ENCODE measurements at places on chromosomes 7 and 10.
A peak's percentile ranks its signal among the peaks of the same experiment; 100 is the strongest.

GRCh38 chr7:101782476-101782875 is 35.0 kb upstream of the CUX1 start:
- DNase-seq: no peak

DNA sequence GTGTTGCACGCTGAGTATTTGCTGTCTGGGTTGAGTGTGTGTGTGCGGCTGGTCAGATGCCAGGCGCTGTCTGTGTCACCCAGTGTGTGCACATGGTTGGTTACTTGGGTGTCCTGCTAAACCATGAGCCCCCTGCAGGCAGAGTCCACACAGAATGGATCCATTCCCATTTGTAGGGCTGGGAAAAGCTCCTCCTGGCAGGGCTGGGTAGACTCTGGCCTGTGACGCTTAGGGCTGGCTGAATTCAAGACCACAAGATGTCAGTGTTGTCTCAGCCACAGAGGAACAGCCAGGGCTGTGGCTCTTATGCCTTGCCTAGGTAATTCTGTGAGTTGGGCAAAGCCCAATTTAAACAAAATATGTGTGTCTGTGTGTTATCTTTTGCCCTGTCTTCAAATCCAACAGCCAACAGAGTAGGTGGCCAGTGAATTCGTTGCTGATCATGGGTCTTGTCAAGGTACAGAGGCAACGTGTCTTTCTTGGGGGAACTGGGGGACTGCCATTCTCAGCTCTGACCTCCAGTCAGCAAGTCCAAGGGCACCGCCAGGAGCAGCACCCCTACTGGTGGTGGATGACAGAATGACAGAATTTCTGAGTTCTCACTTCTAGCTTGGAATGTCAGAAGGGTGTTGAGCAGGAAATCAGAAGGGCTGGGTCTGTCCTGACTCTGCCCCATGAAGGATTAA is 285.1 kb downstream of the CCSER2 start:
- DNase-seq: peak; percentile 63

- DNase-seq: peak; percentile 73
Measured at GRCh38 chr10:93542358-93542791, 24.1 kb upstream of the FFAR4 start.

DNA sequence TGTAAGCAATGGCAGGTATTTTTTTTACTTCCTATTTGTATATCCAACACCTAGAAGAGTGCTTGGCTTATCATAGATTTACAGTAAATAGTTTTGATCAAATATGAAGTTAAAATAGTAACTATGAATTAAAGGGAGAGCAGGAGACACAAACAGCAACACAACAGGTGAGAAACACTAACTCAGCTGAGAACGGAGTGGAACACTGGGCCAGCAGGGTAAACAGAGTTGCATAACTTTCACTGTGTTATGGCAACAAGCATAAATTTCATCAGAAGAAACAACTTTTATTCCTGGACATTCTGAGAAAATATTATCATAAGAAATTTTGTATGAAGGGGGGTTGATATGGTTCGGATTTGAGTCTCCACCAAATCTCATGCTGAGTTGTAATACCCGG is 52.2 kb upstream of the SMIM30 start:
- no peak for DNase-seq

- no peak for DNase-seq
Measured at GRCh38 chr10:131195116-131195515, 116.4 kb downstream of the TCERG1L start.

- DNase-seq: no peak
Measured at GRCh38 chr10:108852211-108852610, 1071.1 kb downstream of the XPNPEP1 start.

GRCh38 chr7:86929293-86930109 is 130.0 kb downstream of the ELAPOR2 start:
- no peak for DNase-seq

- DNase-seq: no peak
Measured at GRCh38 chr10:70124415-70124814, 8.2 kb downstream of the AIFM2 start.

GRCh38 chr10:96641396-96642295 is 54.8 kb upstream of the TM9SF3 start:
- DNase-seq: no peak

DNA sequence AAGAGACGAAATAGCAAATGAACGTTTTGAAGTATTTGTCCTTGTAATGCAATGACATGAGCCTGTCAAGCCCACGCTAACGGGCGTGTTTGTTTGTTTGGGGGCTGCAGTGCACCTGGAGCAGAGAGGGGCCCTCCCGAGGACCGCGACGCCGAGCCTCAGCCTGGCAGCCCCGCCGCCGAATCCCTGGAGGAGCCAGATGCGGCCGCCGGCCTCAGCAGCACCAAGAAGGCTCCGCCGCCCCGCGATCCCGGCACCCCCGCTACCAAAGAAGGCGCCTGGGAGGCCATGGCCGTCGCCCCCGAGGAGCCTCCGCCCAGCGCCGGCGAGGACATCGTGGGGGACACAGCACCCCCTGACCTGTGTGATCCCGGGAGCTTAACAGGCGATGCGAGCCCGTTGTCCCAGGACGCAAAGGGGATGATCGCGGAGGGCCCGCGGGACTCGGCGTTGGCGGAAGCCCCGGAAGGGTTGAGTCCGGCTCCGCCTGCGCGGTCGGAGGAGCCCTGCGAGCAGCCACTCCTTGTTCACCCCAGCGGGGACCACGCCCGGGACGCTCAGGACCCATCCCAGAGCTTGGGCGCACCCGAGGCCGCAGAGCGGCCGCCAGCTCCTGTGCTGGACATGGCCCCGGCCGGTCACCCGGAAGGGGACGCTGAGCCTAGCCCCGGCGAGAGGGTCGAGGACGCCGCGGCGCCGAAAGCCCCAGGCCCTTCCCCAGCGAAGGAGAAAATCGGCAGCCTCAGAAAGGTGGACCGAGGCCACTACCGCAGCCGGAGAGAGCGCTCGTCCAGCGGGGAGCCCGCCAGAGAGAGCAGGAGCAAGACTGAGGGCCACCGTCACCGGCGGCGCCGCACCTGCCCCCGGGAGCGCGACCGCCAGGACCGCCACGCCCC is 118.5 kb downstream of the CYTH3 start:
- no peak for DNase-seq

DNA sequence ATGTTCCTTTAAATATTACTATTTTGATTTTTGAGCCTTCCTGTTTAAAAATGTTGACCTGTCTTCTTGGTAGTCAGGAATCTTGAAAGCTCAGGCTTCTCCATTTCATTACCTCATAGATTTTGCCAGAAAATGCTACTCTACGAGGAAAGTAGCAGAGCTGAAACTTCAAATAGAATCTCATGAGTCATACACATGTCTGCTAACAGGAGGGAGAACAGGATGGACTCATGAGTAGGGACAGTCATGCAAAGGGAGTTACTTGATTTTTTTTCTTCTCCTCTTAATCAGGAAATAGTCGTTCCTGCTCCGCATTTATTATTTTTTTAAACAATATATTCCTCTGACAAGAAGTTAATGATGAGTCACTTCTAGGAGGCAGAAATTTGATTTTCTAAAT is 37.0 kb upstream of the MINDY3 start:
- no peak for DNase-seq

- DNase-seq: no peak
Measured at GRCh38 chr10:118723466-118723865, 31.3 kb downstream of the CACUL1 start.

DNA sequence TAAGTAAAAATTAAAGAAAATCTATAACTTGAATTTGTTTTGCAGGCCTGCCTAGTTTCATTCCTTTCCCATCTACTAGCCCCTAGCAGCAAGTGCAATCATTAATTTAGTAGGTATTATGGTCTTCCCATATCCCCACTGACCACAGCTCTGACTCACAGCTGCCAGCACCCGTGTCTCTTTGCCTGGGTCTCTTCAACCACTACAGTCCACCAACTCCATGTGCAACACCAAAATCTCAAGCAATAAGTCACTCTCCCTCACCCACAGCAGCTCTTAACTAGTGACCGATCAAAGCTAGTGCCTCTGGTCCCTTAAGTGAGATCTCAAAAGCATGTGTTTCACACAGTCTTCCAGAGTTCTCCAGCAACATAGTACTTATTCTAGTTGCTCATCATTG is 26.0 kb upstream of the THSD7A start:
- DNase-seq: no peak

DNA sequence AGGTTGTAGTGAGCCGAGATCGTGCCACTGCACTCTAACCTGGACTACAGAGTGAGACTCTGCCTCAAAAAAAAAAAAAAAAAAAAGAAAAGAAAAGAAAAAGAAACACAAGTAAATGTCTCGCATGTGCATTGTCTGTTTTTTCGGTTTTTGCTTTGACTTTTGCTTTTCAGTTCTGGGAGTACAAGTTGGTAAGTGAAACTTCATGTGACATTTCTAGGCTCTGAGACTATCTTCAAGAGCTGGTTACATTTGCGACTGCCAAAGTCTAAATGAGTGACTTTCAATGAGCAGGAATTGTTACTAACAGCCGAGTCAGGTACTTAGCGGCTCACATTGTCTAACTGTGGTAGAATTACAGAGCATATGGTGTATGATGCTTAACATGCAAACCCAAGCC is 107.0 kb upstream of the CELF2 start:
- DNase-seq: no peak

GRCh38 chr10:74380795-74381194 is 229.8 kb downstream of the ADK start:
- no peak for DNase-seq

GRCh38 chr10:13440185-13441061 is 88.4 kb downstream of the BEND7 start:
- DNase-seq: peak; percentile 74

- DNase-seq: no peak
Measured at GRCh38 chr7:69989551-69989950, 391.3 kb downstream of the AUTS2 start.

GRCh38 chr7:12586271-12586670 is 15.8 kb downstream of the SCIN start:
- no peak for DNase-seq

- DNase-seq: no peak
Measured at GRCh38 chr7:24298696-24299095, 14.7 kb downstream of the NPY start.

DNA sequence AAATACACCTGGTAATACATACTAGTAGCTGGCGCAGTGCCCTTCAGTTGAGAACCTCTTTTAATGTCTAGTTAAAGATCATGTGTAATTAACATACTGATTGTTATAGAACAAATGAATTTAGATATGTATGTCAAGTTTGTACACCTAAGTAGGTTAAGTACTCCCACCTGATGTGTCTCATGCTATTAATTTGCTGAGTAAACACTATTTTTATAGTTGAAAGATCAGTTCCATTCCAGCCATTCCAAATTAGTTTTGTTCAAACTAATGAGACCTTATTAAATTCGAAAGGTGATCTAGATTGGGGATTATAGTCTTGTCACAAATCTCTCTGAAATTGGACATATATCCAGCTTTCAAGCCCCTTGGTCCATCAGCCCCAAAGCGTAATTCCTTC is 710.0 kb downstream of the LRMDA start:
- no peak for DNase-seq

GRCh38 chr10:9262770-9263169 is 1208.3 kb downstream of the GATA3 start:
- DNase-seq: no peak

DNA sequence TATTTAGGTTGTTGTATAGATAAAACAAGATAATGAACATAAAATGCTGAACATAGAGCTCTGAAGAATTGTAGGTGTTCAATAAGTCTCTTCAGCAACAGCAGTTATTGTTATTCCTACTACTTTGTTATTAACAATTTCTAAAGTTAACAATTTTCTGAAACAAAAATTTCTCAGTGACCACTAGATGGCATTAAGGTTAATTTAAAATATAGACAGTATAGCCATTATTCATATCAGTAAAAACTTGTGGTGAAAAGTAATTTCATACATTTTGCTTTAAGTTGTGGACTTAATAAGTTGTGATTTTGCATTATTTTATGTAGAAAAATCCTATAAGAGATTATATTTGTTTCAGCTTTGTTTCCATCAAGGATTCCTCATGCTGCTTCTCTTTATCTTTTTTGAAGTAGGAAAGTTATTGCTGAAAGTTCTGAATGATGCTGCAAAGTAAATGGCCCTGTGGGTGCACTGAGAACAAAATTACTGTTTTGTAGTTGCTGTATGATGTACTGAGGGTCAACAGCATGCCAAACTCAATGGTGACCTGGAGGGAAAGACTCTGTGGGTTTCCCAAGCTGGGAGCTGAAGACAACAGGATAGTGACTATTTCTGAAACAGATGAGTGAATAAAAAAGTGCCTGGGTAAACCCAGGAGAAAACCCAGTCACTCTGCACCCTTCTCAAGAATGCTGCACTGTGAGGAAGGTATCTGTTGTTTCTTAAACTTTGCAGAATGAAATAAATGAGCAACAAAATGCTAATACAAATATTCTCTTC is 253.6 kb downstream of the KIF20B start:
- DNase-seq: no peak

DNA sequence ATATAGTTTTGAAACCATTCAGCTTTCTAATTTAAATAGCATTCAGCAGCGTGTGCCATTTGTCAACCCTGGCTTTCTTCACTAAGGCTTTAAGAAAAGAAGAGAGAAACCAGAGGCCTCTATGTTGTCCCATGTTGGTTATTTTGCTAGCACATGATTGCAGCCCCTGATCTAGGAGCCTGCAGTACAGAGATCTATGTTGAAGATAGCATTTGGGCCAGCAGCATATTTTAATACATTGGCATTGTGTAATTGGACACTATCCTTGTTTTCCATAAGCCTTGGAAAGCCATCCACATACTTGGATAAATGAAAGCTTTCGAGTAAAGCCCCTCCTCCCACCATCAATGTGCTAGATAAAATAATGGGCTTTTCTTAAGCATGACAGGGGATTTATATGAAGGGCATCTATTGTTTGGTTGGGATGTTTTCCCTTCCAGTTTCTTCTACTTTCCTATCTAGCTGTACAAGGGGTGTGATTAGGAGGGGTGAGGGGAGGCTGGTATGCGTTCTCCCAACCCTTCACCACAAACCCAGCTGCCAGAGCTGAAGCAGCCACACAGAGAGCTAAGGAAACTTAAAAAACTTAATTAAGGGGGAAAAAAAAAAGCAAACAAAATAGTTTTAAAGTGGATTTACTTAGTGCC is 23.1 kb upstream of the SDHAF3 start:
- DNase-seq: no peak

DNA sequence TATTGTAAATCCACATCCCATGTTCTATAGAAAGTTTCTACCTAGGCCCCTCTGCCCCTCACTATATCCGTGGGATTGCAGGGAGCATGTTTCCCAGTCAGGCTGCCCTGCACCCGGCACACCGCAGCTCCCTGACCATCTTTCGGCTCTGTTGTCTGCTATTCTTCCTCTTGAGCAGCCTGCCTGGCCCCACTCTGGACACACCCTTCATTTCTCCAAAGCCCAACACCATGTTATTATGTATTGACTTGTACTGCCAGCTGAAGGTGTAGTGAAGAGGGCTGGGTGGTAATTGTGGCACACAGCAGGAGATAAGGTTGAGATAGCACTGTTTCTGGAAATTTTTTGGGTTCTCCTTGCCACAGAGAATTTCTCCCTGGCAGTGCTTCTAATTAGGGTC is 9.8 kb downstream of the LRMDA start:
- no peak for DNase-seq

Data from NCI-H2171 treated with DMSO at 0.1 percent for 48 hours (cell line).